ENCODE measurements at places on chromosomes 5 and 9. TPM values are rescaled to one million over a fixed set of nuclear protein-coding genes. Genes with fewer than 3 reads are reported as not detected.

Gene IL4
- total RNA-seq, result not detected

Gene MTREX
- 110 TPM for total RNA-seq

Gene OCLN
- total RNA-seq, result 0.66 TPM

Gene NOXA1
- total RNA-seq, result 0.53 TPM

Gene GRXCR2
- total RNA-seq, result not detected

Gene DRD1
- total RNA-seq, result 0.53 TPM

Gene FOXD4L6
- total RNA-seq, result not detected

Gene DNM1
- total RNA-seq, result 1.1 TPM

Gene MEIKIN
- total RNA-seq, result 0.06 TPM

Gene TLR4
- total RNA-seq, result 89.8 TPM

Gene PRUNE2
- 65.3 TPM for total RNA-seq

Gene ZNF879
- 4.6 TPM for total RNA-seq

Gene GPR150
- total RNA-seq, result 0.13 TPM

Gene PCDHGA7
- 4.8 TPM for total RNA-seq

Gene TMCO6
- total RNA-seq, result 6.1 TPM

Gene ADAMTS19
- 0.26 TPM for total RNA-seq

Gene KDM3B
- total RNA-seq, result 39.6 TPM

Gene TEK
- 3.4 TPM for total RNA-seq

Gene C9orf40
- total RNA-seq, result 3.0 TPM

Gene KIAA0825
- 4.1 TPM for total RNA-seq

Gene PTGR1
- total RNA-seq, result 62.7 TPM

Gene IFNA21
- total RNA-seq, result not detected

Gene PCDHGC4
- total RNA-seq, result 3.2 TPM

Gene RASEF
- 0.06 TPM for total RNA-seq

Gene PCDHB3
- 1.3 TPM for total RNA-seq

Gene SYNPO
- total RNA-seq, result 17.6 TPM

Gene PCDHGA11
- total RNA-seq, result 11.0 TPM

Gene PCDHB13
- 1.1 TPM for total RNA-seq

Gene SH2D3C
- 1.1 TPM for total RNA-seq

Gene SHC3
- total RNA-seq, result 9.2 TPM

Gene DMRT3
- total RNA-seq, result not detected

Gene IL9
- total RNA-seq, result not detected

Gene WDR38
- total RNA-seq, result not detected

Gene JAKMIP2
- 0.92 TPM for total RNA-seq

Gene IL13
- total RNA-seq, result not detected

Gene PCDHA10
- total RNA-seq, result under 0.01 TPM

Gene SLC6A18
- not detected for total RNA-seq

Measured in aortic smooth muscle cell (primary cell).